ENCODE measurements at places on chromosomes 13 and 19.

DNA sequence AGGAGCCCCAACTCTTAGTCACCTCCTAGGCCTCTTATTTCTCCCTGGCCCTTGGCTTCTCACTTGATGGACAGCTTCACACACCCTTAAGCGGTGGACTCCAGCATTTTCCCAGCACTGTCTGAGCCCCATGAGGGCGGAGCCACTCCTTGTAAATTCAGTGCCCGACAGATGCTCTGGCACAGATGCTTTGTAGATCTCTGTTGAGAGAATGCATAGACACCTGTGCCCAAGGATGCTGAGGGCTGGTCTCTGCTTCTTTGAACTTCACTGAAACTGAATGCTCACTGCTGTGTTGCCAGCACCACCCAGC lies 3.3 kb downstream of the SYCN start:
- DNase-seq, result no peak

DNA sequence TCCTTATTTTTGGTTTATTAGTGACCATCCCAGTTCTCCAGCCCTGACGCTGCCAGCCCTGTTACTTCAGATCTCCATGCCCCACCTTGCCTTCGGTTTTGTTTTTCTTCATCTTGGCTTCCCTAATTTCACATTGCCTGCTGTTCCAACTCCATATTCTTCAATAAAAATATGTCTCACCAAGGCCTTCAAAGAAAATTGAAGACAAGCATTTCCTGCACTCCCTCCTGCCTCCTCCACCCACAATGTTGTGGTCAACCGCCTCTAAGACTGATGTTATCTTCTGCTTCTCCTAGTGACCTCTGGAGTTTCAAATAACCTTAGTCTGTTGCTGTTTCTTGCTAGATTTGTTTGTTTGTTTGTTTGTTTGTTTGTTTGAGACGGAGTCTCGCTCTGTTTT lies 14.6 kb downstream of the PLD3 start:
- no peak for DNase-seq

GRCh38 chr13:60662595-60662994 lies 265.6 kb downstream of the TDRD3 start:
- no peak for DNase-seq

DNA sequence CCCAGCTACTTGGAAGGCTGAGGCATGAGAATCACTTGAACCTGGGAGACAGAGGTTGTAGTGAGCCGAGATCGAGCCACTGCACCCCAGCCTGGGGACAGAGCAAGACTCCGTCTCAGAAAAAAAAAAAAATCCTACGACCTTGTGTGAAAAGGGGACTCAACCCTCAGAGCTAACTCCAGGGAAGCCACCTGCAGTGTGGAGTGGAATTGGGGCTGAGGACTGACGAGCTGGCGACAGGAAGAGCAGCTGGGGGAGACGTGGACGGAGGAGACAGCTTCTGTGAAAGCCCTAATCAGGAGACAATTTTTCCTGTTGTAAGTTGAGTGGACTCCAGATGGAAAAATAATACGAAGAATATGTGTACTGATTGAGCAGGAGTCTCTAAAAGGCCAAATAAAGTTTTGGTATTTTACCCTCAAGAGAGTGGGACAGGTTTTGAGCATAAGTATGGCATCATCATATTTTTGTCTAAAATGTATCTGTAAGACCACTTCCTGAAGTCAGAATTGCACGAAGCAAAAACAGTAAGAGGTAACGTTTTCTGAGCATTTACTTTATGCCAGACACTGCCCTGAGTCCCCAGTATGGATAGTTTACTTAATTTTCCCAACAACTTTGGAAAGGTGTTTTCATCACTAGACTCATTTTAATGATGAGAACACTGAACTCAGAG lies 12.0 kb upstream of the LAIR1 start:
- no peak for DNase-seq

GRCh38 chr19:40084948-40085347 lies 5.8 kb downstream of the ZNF780A start:
- no peak for DNase-seq

DNA sequence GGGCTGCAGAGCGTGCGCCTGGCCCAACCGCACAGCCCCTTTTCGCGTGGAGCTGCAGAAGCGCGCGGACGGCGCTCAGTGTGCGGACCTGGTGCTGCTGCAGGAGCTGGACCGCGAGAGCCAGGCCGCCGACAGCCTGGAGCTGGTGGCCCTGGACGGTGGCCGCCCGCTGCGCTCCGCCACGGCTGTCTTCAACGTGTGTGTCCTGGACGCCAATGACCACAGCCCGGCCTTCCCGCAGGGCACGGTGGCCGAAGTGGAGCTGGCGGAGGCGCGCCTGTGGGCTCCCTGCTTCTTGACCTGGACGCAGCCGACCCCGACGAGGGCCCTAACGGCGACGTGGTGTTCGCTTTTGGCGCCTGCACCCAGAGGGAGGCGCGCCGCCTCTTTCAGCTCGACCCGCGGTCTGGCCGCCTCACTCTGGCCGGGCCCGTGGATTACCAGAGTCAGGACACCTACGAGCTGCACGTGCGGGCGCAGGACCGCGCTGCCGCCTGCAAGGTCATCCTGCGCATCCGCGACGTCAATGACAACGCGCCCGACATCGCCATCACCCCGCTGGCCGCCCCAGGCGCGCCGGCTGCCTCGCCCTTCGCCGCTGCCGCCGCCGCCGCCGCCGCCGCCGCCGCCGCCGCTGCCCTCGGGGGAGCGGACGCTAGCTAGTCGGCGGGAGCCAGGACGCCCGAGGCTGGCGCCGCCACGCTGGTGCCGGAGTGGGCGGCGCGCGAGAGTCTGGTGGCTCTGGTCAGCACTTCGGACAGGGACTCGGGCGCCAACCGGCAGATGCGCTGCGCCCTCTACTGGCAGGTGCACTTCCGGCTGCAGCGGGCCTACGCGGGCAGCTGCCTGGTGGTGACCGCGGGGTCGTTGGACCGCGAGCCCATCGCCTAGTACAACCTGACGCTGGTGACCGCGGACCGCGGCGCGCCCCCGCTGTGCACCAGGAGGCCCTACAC lies 172.2 kb downstream of the OLFM4 start:
- DNase-seq, result peak; percentile 20

- peak; percentile 53 for DNase-seq
Observed at GRCh38 chr13:50645092-50645491, 198.4 kb downstream of the DLEU7 start.

DNA sequence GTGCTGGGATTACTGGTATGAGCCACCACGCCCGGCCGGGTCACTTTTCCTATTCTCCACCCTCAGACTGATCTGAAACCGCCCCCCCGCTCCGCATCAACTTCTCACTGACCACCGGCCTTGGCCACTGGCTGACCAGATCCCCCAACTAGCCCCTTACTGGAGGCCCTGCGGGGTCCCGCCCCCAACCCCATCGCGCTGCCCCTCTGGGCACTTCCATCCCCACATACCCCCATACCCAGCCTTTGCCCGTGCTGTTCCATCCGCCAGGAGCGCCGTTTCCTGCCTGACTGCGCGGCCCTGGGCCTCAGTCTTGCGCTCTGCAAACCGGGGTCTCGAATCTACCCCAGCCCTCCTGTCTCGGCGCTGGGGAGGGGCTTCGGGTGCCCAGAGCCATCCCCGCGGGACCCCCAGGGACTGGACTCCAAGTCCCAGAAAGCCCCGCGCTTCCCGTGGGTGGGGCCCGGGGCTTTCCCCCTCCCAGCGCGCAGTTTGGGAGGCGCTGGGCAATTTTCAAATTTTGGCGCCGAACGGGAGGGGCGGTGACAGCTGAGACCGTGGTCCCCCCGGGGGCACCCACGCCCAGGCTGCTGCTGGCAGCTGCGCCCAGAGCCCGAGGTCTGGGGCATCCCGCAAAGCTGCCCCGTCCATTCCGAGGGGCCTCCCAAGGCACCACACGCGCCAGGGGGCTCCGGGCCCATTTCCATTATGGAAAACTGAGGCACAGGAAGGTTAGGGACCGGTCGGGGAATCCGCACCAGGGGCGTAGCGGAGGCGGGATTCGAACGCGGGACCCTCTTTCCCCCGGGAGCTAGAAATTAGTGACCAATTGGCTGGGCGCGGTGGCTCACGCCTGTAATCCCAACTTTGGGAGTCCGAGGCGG lies 5.2 kb upstream of the LMNB2 start:
- DNase-seq, result peak; percentile 41

- no peak for DNase-seq
Observed at GRCh38 chr19:49117677-49118564, 1.0 kb downstream of the C19orf73 start.

DNA sequence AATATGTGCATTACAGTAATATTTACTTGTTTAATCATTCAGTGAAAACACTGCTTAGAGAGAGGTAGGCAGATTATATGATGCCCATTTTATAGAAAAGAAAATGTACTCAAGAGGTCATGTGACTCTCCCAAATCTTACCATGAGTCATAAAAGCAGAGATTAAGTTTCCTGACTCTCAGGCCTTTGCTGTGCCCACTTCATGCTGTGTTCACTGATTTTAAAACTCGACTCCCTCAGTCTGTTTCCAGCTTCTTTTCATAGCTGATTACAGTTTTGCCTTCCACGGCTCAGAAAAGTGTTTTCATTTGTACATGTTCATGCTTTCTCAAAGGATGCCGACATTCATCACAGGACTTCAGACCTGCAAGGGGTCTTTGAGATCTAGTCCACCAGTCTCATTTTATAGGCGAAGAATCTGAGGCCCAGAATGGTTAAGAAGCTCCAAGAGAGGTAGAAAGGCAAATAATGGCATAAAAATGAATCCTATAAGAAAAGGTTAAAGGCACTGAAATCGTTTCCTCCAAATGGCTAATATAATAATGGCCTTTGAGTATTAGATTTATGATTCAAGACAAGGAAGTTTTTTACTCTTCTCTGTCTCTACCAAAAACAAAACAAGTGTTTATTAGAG lies 9.0 kb upstream of the IPO5 start:
- DNase-seq, result peak; percentile 5

DNA sequence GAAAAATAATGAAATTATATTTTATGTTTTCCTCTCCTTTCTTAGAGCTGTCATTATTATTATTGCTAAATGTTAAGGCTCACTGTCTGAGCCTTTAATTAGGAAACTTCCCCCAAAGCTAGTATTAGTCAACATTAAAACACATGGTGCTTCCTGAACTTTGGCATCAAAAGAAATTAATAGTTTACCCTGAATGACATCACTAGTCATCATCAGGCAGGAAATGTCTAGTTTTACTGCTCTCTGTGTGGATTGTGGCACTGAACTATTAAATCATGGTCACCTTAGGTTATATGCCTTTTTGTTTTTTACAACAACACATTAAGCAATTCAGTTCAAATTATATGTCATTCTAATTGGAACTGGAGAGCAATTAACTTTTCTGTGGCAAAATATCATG lies 595.5 kb downstream of the SLITRK1 start:
- peak; percentile 1 for DNase-seq

- no peak for DNase-seq
Observed at GRCh38 chr13:91609353-91609752, 210.9 kb downstream of the GPC5 start.

DNA sequence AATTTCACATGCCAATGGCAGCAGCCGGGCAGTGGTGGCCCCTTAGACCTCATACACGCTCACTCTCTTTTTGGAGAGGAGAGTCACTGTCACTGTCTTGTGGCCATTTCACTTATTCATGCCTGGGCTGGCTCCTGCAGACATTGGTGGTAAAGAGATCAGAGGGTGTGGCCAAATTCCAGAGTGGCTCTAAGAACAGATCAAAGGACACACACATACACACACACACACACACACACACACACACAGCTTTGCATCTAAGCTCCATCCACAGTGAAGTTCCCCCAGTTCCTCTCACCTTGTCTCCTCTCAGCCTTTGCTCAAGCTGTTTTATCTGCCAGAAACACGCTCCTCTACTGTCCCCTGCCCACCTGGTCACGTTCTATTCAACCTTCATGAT lies 46.5 kb upstream of the KPNA3 start:
- no peak for DNase-seq

DNA sequence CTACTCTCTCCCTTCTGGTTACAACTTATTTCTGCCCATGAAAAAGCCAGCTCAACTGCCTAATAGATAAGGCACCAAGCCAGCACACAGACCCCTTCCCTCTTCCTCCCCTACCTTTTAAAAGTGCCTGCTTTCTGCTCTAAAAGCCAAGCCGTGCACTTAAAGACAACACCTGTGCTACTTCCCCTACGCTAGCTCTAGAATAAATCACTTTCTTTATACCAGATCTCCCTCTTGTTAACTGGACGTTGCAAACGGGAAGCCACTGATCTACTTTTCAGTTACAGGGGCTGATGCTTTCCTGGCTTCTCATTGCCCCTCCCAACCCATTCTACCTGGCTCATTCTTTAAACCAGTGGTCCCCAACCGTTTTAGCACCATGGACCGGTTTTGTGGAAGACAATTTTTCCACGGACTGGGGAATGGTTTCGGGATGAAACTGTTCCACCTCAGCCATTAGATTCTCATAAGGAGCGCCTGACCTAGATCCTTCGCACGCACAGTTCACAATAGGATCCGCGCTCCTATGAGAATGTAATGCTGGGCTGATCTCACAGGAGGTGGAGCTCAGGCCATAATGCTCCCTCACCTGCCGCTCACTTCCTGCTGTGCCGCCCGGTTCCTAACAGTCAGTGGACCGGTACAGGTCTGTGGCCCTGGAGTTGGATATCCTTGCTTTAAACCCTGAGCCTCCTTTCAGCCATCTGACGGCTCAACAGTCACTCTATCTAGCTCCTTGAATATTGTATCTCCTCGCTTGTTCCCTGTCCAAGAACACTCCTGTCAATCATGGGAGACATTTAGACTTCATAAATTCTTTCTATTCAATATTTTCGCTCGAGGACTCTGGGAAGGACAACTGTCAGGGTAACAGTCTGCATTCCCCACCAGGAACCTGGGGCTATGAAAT lies 841 bp upstream of the ZNF223 start:
- DNase-seq, result no peak

DNA sequence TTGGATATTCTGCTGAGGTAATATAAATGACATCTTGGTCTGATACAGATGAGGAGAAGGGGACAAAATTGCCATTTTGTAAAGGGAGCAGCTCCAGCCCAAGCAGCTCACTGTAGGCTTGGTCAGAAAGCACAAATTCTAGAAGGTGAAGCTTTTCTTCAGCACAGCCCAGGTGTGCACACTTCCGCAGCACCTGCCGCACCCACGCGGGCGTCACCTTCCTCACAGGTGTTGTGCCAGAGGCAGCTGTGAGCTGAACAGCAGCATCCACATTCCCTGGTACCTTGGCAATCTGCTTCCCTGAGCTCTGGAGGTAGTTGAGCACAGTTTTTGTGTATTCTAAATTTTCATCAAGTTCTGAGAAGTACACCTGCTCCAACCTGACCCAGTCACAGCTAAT lies 79.0 kb downstream of the SACS start:
- DNase-seq, result no peak

DNA sequence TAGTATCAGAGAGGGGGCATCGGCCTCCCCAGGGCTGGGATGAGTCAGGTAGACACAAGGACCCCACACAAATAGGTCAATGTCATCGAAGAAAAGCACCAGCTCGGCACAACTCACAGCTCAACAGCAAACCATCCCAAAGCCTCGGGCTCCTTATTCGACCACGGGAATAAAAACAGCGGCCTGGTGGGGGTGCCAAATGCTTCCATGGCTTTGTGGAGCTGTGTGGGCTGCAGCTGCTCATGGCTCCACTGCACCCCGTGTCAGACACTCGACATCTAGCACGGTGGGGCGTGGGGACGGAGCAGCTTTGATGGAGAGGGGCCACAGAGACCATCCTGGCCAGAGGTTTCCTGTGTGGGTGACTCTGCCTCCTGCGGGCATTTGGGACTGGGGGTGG lies 212.5 kb upstream of the SOX1 start:
- DNase-seq, result no peak

- DNase-seq, result no peak
Observed at GRCh38 chr13:112764864-112765561, 75.2 kb downstream of the ATP11A start.

- DNase-seq, result peak; percentile 8
Observed at GRCh38 chr19:56367829-56368711, 25.3 kb downstream of the ZNF582 start.

Measured in RWPE1 (cell line).